Activated CD8-positive, alpha-beta memory T cell treated with anti-CD3 and anti-CD28 coated beads for 48 hours (primary cell): ENCODE measurements at places on chromosomes 2 and 18.

DNA sequence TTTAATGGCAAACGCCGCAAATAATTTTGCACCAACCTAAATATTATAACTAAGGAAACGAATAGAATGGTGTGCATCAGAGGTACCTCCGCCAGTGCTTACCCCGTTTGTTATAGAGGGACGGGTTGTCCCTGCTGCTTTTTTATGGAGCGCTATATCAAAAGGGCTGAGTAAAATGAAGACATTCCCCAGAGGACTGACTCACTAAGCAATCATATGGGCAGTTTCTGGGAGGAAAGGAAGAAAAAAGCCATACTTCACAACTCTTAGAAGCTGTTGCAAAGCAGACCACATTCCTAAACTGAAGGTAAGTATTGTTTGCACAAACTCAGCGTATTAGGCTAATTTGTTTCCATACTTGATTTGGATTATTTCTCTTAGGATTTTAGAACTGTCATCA is 12.9 kb downstream of the ID2 start:
- no peak for DNase-seq

DNA sequence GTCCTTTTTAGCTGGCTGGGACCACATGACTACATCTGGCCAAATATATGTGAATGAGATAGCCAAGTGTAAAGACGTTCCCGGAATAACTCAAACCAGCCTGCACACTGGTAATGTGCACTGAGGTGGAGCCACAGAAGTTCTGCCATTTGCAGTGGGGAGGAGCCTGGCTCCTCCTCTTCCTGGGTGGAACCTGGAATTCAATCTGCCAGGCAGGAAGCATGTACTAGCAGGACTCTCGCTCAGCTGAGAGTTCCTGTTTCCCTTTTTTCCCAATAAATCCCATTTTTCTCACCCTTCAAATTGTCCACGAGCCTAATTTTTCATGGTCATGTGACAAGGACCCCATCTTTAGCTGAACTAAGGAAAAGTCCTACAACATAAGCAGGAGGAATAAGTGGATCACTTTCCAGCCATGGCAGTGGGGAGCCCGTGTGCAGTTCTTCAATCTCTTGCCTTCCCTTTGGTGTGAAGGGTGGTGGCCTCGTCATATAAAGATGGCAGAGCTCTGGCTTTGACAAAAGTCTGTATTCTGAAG is 183.2 kb downstream of the UXS1 start:
- no peak for DNase-seq

DNA sequence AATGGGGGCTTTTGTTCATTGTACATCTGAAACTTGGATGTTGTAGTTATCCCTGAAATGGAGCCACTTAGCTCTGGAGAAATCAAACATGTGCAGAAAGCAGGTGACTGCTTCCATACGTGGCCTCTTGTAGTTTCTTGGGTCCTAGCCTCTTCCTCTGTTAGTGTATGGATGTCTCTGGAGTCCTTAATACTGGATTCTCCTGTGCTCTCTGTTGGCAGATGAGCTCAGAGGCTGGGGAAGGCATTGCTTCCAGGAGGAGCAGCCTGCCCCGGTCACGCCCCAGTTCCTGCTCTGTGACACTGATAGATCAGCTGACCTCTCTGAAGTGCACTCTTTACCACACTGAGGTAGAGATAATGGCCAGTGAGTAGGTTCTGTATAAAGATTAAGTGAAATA is 176.2 kb downstream of the LDLRAD4 start:
- DNase-seq: no peak

- no peak for DNase-seq
Observed at GRCh38 chr2:200242570-200242969, 63.9 kb upstream of the SPATS2L start.

GRCh38 chr2:44186810-44187209 is 18.1 kb downstream of the PPM1B start:
- no peak for DNase-seq

DNA sequence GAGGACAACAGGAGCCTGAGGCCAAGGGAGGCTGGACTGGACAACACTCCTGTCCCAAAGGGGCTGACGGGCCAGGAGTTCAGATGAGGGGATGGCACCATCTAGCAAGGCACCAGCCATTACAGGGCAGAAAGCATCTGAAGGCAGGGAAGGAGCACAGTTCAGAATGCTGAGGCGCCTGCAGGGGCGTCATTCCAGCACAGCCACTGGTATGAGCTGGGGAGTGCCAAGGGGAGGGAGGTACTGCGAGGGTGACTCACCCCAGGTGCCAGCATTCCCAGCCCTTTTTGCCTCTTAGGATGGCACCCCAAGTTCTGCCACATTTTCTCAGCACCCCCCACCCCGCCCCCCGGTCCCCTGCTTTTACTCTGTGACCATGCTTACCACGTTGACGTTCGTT is 129.8 kb upstream of the EPAS1 start:
- DNase-seq: no peak

- no peak for DNase-seq
Observed at GRCh38 chr2:120302301-120302700, 43.6 kb upstream of the INHBB start.

- DNase-seq: peak; percentile 24
Observed at GRCh38 chr2:30147196-30147714, 448 bp downstream of the YPEL5 start.

GRCh38 chr2:138931284-138932256 is 151.4 kb upstream of the NXPH2 start:
- DNase-seq: no peak

- DNase-seq: peak; percentile 1
Observed at GRCh38 chr2:192194265-192194865, 368 bp downstream of the TMEFF2 start.

GRCh38 chr2:228474466-228474865 is 293.0 kb upstream of the SPHKAP start:
- DNase-seq: no peak

GRCh38 chr2:216715402-216715974 is 20.1 kb upstream of the IGFBP5 start:
- no peak for DNase-seq

GRCh38 chr2:109736177-109736827 is 57.8 kb upstream of the RGPD5 start:
- DNase-seq: no peak

DNA sequence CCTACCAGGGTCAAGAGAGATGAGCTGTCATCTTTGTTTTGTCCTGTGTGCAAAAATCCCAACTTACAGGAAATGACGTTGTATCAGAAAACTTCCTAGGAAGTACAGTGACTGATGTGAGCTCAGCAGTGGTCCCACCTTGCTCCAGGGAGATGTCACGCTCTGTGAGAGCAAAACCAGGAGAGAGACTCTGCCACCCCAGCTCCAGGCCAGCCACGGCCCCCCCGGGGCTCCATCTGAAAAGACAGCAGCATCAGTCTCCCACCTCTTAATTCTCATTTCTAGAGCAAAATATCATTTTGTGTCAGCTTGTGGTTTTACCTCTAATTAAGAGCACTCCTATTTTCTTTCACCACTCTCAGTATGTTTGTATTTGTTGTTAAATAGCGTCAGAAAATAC is 57.5 kb downstream of the MYL12B start:
- DNase-seq: no peak
